Central memory CD4-positive, alpha-beta T cell (primary cell): ENCODE measurements at places on chromosomes 11 and 22.

GRCh38 chr11:119512369-119512768 is 89.4 kb upstream of the THY1 start:
- DNase-seq = no peak

DNA sequence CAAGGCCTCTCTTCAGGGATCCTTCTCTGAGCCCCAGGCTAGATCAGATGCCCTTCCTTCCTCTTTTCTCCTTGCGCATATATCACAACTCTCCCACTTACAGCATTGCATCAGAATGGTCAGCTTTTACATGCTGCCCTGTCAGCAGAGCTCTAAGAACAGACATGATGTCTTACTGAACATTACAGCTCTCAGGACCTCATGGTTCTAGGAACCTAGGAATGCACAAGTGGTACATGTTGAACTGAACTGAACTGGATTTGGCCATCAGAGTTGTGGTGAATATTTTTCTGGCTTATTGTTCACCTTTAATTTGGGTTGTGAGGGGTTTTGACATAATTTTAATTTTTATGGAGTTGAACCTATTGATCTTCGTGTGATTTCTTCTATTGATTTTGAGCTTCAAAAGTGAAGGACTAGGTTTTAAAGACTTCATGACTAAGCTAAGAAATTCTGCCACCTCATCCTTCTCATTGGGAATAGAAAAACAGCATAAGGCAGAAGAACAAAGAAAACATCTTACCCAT is 37.7 kb upstream of the SPON1 start:
- no peak for DNase-seq

DNA sequence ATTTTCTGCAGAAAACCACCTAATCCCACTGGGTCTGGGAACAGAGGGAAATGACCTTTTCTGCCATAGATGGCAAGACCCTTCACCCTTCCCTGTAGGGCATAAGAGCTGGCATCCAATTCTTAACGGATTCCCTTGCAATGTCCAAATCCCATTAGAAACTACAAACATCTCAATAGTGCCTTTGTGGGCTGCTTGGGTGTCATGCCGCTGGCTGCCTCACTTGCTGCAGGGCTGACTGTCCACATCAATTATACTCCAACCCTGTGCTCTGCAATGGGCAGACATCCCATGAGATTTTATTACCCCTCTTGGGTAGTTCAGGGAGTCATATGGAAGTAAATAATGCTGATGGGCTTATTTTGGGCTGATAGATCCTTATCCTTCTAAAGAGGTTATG is 7.3 kb downstream of the GRAP2 start:
- no peak for DNase-seq

DNA sequence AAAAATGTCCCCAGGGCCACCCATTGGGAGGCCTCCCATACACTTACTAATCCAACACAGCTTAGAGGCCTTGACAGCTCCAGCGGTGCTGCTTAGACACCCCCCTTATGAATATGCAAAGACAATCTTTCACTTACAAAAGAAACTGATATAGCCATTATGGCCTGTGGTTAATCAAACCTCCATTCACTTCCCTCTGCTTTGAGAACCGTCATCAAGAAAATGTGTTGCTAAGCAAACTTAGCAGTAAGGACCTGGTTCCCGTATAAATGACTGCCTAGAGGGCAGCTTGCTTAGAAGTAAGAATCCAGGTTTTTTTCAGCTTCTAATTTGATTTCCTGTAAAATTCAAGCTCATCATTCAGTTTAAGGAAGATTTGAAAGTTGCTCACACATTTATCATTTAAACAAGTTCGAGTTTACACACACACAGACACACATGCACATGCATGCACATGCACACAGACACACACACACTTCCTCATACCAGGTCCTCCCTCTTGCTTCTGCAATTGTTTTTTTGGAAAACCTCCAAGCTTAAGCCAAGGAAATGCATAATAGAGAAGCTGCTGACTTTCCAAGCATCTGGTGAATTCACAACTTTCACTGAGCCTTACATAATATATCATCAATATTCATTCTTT is 137.7 kb upstream of the BLID start:
- no peak for DNase-seq

DNA sequence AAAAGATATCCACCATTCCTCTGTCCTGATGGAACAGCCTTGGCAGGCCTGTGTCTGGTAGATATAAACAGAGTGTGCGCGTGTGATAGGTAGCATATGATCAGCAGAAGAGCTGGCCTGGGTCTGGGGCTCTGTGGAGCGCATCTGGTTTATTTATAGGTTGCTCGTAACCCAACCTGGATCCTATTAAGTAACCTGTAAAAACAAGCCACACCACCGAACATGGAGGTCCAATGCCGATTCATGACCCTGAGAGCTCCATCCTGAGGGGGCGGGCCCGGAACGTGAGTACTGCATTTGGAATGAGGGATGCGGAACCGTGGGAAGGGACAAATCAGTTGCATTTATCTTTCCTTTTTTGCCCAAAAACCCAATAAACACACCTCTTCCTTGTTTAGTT is 31.9 kb upstream of the APOL5 start:
- DNase-seq = no peak
